ENCODE measurements at places on chromosomes 4 and X. TPM values are rescaled to one million over a fixed set of nuclear protein-coding genes. Genes with fewer than 3 reads are reported as not detected.

Gene RNF175
- 1.9 TPM for total RNA-seq

Gene OPN1LW
- total RNA-seq: not detected

Gene CYLC1
- total RNA-seq: not detected

DNA sequence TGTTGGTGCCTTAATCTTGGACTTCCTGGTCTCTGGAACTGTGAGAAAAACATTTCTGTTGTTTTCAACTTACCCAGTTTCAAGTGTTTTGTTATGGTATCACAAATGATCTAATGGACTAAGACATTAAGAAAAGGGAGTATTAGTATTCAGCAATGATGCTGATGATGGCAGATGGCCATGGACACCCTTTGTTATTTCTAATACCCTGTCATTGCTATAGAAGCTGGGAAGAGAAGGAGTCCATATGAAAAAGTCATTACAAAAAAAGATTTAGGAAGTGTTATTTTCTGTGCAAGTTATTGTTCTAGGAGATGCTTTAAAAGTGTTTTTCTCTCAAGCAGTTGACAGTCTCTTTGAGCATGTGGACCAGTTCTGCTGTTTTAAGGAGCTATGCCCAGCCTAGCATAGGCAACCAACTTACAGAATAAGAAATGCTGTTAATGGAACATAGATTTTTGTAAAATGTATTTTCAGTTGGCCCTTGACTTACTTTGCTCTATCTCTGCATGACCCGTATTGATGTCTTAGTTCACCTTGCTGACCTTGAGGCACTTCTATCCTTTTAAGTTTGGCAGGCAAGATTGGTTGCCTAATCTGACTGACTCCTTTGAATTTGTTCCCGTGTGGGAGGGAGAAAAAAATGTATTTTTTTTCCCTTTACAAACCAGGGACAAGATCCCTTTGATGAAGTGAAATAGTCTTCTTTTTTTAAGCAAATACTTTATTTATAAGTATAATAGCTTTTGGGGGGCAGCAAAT, 6.0 kb upstream of the AFP start:
- H3K36me3 ChIP-seq: no peaks in the 10 kb centered on the region
- H3K27me3 ChIP-seq: no peaks in the 10 kb centered on the region
- H3K4me1 ChIP-seq: no peaks in the 10 kb centered on the region
- H3K4me3 ChIP-seq: no peak overlapping the region
- no peak for DNase-seq
- no peak overlapping the region for H3K27ac ChIP-seq

DNA sequence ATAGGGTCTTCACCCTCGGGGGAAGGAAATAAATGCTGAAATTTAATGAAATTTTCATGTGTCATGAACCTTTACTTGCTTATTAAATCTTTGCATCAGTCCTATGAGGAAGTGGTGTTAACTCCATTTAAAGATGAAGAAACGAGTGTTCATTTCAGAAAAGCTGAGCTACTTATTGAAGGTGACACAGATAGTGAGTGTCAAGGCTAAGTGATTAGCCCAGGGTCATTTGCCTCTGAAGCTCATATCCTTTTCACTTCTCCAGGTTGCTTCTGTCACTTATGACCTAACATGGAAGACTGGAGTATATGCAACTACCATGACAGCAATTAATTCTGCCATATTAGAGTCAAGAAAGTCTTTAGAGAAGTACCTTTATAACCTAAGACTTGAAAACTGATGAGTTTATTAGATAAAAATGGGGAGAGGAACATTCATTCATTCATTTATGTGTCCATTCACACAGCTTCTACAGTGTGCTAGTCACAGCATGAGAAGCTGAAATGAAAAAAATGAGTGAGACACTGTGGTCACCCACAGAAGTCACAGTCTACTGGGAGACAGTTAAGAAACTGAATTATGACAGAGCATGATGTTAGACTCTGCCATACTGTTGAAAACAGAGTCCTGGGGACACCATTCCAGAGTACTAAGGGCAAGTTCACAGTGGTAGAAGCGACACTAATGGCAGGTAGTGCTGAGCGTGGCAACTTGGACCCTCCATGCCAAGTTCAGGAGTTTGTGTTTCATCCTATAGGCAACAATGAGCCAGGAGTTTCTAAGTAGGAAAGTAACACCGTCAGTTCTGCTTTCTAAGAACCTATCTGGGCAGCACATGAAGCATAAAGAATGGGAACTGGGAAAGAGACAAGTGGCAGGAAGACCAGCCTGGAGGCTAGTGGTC, 21.3 kb downstream of the ALPK1 start:
- no peak overlapping the region for H3K27ac ChIP-seq
- H3K4me3 ChIP-seq: no peak overlapping the region
- DNase-seq: no peak
- H3K4me1 ChIP-seq: no peaks in the 10 kb centered on the region
- H3K27me3 ChIP-seq: no peaks in the 10 kb centered on the region

GRCh38 chrX:7318661-7319060, 170.7 kb upstream of the PUDP start:
- H3K36me3 ChIP-seq: no peaks in the 10 kb centered on the region
- H3K27ac ChIP-seq: no peak overlapping the region
- H3K4me3 ChIP-seq: no peak overlapping the region

GRCh38 chrX:108415146-108415545, 23.1 kb downstream of the COL4A6 start:
- H3K27me3 ChIP-seq: no peaks in the 10 kb centered on the region
- H3K36me3 ChIP-seq: no peaks in the 10 kb centered on the region
- H3K4me1 ChIP-seq: no peaks in the 10 kb centered on the region

- no peaks in the 10 kb centered on the region for H3K27me3 ChIP-seq
- peaks cover 30% of the 10 kb centered on the region for H3K4me1 ChIP-seq
- no peak overlapping the region for H3K4me3 ChIP-seq
- no peaks in the 10 kb centered on the region for H3K36me3 ChIP-seq
- no peak for DNase-seq
- H3K27ac ChIP-seq: no peak overlapping the region
Observed at GRCh38 chr4:98642991-98643426, 15.4 kb downstream of the TSPAN5 start.

GRCh38 chrX:115591856-115592842, 31.2 kb downstream of the PLS3 start:
- no peak for DNase-seq
- no peaks in the 10 kb centered on the region for H3K4me1 ChIP-seq
- H3K36me3 ChIP-seq: no peaks in the 10 kb centered on the region
- H3K4me3 ChIP-seq: no peak overlapping the region

DNA sequence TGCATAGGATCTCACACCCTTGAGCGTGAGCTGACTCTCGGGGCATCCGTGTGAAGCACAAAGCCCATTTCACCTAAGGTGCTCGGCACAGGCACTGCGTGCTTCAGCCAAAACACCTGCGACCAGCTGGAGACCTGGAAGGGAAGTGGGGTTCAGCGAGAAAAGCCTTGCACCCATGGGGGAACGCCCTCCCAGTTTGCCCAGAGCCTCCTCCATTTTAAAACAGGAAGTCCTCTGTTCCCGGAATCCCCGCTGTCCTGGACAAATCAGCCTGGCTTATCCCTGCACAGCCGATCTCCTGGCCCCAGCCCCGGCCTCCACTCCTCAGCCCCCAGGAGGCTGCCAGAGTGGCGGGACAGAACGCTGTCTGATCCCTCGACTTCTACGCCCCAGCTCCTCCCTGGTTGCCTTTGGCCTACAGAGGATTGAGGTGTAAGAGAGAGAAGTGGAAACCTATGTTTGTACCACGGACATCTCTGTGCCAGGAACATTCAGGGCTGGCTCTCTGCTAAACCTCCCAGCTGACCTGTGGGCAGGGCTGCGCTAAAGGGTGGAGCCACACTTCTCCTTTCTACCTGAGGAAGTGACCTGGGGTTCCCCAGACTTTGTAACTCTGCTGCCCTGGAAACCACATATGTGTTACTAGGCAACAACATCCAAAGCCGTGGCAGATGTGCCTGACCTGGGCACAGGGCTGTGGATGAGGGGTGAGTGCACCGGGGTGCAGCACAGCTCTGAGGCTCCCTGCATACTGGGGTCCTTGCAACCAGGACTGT, 3.8 kb upstream of the C4orf50 start:
- no peaks in the 10 kb centered on the region for H3K27me3 ChIP-seq
- H3K4me1 ChIP-seq: no peaks in the 10 kb centered on the region
- no peak overlapping the region for H3K4me3 ChIP-seq

Data from spleen (tissue), 13 donors.